Stimulated activated naive CD8-positive, alpha-beta T cell treated with anti-CD3 and anti-CD28 coated beads, Interleukin-15, Interleukin-2, amounts not matched to agents 100 U/mL and 50 U/mL, for 24 hours (primary cell): ENCODE measurements at places on chromosomes 5 and 9.

GRCh38 chr9:136119061-136119882 lies 597 bp upstream of the TMEM250 start:
- DNase-seq: peak; percentile 55

- no peak for DNase-seq
These were observed 419.5 kb upstream of the TLE4 start for GRCh38 chr9:79152306-79152705.

DNA sequence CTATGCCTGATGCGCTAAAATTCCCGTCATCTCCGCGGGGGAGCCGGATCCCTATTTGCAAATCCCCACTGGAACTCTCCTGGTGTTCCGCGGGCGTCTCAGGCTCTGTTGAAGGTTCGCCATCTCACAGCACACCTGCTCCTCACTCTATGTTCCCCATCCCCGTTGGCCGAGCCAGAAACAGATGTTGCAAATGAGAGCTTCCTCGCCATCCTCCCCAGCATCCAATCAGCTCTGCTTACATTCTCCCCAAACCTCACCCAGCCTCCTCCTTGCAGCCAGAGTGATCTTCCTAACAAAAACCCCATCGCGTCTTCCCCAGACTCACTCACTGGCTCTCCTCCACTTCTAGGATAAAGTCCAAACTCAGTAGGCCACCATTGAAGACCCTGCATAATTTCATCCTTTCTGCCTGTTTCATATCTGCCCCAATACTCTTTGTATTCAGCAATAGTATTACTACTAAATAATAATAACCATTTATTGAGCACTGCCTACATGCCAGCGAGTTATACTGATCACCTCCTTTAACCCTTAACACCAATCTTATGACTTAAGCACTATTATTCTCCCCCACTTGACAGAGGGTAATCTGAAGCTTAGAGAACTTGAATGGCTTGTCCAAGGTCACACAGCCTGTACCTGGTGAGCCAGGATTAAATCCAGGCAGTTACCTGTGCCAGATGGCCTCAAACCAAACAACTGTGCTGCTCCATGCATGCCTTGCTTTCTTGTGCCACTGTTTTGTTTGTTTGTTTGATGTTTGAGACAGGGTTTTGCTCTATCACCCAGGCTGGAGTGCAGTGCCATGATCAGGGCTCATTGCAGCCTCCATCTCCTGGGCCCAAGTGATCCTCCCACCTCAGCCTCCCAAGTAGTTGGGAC lies 14.0 kb downstream of the AQP7 start:
- DNase-seq: no peak

GRCh38 chr9:71822456-71822855 lies 54.1 kb upstream of the CEMIP2 start:
- DNase-seq: no peak

GRCh38 chr5:75522025-75522424 lies 10.3 kb downstream of the POLK start:
- no peak for DNase-seq

DNA sequence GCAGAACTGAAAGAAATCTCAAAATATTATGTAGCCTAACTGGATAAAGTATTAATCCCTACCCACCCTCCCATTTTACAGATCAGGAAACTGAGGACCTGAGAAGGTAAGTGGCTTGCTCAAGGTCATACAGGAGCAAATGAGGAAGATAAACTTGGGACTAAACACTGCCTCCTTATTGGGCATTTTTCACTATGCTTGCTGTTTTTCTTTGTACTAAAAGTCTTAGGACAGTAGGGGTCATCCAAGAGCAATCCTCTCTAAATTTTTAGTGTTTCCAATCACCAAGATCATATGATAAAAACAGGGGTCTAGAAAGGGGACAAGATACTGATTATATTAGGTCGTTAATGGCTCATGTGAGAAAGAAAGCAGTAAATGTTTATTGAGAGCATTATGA lies 80.8 kb downstream of the RORB start:
- no peak for DNase-seq

- DNase-seq: no peak
These were observed 111.7 kb downstream of the ESM1 start for GRCh38 chr5:54873691-54874090.

DNA sequence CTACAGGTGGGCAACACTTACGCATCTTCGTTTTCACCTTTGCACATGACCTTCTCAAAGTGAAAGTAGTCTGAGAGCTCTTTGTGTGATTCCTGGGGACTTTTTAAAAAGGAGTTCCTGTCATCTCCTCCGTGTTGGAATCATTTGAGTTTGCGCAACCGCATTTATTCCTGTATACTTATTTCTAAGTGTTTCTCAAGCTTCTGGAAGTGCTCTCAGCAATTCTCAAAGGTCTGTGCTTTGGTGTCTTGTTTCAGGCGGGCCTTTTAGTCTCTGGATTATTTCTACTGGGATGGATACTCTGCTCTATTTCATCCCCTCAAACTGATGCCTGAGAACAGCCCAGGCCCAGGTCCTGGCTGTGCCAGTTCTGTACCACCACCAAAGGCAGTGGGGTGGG lies 226.5 kb upstream of the TUT7 start:
- no peak for DNase-seq

GRCh38 chr9:113709721-113710120 lies 166.4 kb upstream of the ZNF618 start:
- no peak for DNase-seq

DNA sequence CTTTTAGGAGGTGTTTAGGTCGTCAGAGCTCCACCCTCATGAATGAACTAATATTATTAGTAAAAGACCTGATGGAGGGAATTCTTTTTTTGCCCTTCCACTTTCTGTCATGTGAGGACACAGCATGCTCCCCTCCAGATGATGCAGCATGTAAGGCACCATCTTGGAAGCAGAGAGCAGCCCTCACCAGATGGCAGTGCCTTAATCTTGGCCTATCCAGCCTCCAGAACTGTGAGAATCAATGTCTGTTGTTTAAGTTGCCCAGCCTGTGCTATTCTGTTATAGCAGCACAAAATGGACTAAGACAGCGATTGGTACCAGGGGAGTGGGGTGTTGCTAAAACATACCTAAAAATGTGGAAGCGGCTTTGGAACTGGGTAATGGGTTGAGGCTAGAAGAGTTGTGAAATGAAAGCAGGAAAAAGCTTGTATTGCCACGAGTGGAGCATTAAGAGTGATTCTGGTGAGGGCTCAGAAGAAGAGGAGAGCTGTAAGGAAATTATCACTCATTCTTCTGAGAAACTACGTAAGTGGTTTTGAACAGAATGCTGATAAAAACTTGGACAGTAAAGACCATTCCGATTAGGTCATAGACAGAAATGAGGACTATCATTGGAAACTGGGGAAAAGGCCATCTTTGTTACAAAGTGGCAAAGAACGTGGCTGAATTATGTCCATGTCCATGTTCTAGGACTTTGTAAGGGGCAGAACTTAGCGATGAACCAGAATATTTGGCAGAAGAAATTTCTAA lies 28.6 kb downstream of the PTPDC1 start:
- DNase-seq: no peak

GRCh38 chr5:67790390-67790789 lies 425.2 kb upstream of the PIK3R1 start:
- DNase-seq: no peak

- DNase-seq: no peak
These were observed 17.1 kb downstream of the C6 start for GRCh38 chr5:41196197-41196596.

- no peak for DNase-seq
These were observed 128.5 kb upstream of the STC2 start for GRCh38 chr5:173456751-173457171.

GRCh38 chr5:162068412-162068811 lies 839 bp downstream of the GABRG2 start:
- no peak for DNase-seq

DNA sequence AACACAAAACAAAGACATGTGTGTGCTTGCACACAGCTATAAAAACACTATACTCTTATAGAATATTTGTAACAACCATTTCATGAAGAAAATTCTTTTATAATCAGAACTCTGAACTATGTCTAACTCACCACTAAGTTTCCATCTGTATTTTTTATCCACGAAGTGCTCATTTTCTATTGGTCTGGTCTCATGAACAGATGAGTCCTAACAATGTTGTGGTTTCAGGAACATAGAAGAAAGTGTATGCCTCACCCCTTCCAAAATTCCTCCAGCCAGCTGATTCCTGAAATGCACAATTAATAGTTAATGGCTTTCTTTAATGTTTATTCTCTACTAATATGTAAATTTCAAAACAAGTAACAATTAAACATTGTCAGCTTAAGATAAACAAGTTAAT lies 325.3 kb upstream of the GRAMD2B start:
- no peak for DNase-seq

DNA sequence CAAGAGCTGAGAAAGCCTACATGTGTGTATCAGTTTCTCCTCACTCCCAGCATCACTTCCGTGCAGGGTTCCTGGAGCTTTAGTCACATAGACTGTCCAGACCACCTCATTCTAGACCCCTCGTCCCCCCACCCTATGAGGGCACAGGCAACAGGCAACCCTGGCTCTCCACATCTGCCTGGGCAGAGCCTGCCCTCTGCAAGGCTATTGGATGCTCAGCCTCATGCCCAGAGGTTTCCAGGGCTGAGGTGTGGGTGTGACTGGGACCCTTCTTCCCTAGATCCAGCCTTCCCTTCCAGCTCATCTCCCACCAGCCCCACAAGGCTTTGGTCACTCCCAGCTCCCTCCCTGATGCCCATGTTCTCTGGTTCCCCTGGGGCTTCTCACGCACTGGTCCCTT lies 161.4 kb downstream of the PAX5 start:
- DNase-seq: no peak

GRCh38 chr5:91946870-91947269 lies 563.8 kb upstream of the ARRDC3 start:
- no peak for DNase-seq

GRCh38 chr5:126681970-126682369 lies 81.2 kb downstream of the PHAX start:
- DNase-seq: no peak

- peak; percentile 65 for DNase-seq
These were observed 59.4 kb upstream of the TNFSF8 start for GRCh38 chr9:114989600-114990410.
